ENCODE measurements at places on chromosomes 6 and 20.

- DNase-seq, result no peak
These were observed 1.3 kb downstream of the BPIFA2 start for GRCh38 chr20:33169176-33169794.

- DNase-seq, result peak; percentile 97
These were observed 139.0 kb downstream of the PXDC1 start for GRCh38 chr6:3612341-3613041.

DNA sequence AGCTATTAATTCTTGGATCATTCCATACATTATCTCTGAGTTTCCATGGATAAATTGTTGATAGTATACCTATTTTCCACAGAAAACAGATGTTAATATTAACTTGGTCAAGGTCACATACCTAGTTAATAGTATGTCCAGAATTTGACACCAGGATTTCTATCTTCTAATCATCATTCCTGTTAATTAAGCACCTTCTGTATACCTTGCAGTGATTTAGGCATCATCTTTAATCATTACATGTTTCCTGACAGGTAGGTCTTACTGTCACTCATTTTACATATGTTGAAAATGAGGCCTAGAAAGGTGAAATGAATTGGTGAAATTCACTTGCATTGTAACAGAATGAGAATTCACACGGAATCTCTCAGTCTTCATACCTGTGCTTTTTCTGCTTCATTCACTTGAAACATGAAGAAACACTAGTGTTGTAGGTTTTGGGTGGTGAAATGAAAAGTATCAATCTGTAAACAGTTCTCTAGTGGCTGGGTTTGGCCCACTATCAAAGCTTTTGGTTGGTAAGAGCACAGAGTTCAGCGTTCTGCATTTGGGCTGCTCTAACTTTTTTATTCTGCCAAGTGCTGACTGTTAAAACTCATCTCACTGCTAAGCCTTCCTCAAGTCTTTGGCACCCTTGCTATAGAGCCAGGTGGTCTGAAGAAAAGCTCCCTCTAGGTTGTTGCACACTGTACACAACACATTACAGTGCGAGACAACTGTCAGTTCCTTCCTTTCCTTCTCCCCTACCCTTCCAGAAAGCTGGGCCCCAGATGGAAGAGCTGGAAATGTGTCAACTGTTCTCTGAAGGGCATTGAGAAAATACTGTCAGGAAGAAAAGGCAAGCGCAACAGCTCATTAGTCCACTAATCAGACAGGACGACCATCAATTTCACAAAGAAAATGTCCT lies 57.8 kb upstream of the C20orf144 start:
- DNase-seq, result no peak

DNA sequence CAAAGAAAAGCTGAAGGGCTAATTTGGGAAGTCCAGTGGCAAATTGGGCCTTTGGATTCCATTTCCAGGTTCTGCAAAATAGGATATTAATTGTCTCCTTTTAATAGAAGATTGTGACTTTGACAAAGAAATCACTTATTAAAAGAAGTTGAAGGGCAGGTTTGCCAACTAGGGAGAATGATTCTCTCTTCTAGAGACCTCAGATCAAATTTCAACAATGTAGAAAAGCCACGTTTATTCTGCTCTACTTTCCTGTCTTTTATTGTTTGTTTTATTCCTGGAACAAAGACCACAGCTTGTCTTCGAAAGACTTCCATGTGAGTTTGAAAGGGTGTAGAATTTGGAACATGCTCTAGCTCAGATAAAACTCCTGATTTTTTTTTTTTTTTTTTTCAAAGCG lies 65.5 kb upstream of the PRL start:
- DNase-seq, result peak; percentile 50

- DNase-seq, result peak; percentile 65
These were observed 12.8 kb upstream of the DSTN start for GRCh38 chr20:17556837-17557674.

DNA sequence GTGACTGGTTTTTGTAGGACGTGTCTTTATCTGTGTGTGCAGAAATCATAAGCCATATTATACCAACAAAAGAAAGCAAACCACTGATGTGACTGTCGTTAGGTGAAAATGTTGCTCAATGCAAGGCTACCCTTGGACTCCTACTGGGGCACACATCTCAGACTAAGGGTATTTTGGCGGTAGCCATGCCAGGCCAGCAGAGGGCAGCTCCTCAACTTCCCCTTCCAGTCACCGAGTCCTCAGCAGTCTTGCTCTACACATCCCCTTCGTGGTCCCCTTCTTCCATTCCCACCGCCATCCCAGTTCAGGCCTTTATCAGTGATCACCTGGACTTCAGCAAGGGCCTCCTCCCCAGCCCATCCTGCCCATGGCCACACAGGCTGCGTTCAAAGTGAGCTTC lies 113.7 kb upstream of the GGTLC1 start:
- peak; percentile 22 for DNase-seq

GRCh38 chr20:4472906-4473305 lies 248.8 kb upstream of the PRND start:
- DNase-seq, result peak; percentile 45

All from epithelial cell of esophagus (primary cell).